GM23338 (cell line): ENCODE measurements at places on chromosomes 4 and X.

DNA sequence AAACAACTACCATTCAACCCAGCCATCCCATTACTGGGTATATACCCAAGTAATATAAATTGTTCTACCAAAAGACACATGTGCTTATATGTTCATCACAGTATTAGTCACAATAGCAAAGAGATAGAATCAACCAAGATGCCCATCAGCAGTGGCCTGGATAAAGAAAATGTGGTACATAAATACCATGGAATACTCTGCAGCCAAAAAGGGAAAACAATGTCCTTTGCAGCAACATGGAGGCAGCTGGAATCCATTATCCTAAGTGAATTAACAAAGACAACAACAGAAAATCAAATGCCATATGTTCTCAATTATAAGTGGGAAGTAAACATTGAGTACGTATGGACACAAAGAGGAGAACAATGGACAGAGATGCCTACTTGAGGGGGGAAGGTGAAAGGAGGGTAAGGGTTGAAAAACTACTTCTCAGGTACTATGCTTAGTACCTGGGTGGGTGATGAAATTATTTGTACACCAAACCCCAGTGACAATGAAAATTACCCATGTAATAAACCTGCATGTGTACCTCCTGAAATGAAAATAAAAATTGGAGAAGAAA lies 632.1 kb upstream of the AADAT start:
- no peak for DNase-seq

GRCh38 chr4:41148292-41148691 lies 66.0 kb downstream of the APBB2 start:
- no peak for DNase-seq

- no peak for DNase-seq
Observed at GRCh38 chr4:8115916-8116315, 42.7 kb downstream of the ABLIM2 start.

DNA sequence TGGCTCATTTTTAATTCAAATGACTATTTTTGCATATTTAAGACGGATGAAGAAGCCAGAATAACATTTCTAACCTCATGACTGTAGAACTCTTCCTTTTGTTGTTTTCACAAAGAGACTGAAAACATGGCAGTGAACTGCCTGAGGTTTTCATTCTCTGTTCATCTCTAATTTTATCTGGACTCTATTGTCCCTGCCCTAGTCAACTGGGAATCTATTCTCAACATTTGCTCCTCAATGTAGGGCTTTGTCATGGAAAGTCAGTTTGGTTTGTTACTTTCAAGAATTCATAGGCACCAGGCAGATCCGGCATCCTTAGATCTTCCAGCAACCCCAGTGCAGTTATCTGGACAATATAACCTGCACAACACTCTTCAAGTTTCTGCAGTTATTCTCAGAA lies 277.0 kb downstream of the RAPGEF2 start:
- no peak for DNase-seq

DNA sequence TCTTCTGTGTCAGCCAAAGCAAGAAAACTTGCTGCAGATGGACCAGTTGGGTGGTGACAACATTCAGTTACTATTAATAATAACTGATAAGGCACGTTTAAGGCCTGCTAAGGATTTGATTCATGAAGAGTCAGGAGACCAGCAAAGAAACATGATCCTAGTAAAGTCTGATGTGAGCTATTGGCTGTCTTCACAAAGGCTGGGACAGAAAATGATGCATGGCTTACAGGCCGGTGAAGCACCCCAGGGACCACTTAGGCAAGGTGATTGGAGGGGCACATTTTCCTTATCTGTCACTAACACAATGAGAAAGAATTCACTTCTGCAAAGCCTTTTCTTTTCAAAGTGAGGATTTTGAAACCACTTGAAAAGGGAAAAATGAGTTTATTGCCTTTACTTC lies 65.4 kb upstream of the TRPC3 start:
- DNase-seq: no peak

GRCh38 chrX:139382529-139382928 lies 148.0 kb upstream of the F9 start:
- peak; percentile 4 for DNase-seq

DNA sequence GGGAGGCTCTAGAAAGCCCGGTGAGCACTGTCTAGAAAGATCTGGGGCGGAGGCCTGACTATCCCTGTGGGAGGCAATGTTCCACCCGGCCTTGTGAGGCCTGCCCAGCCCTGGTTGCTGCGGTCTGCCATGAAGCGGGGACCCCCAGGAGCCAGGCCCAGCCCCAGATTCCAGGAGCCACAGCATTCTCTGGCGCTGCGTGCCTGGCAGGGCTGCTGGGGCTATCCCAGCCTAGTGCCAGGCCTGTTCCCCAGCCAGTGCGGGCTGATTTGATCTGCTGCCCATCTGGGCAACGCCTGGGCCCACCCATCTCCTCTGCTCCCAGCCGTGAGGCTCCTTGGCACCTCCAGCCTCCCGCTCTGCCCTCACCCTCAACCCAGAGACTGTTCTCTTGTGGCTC lies 19.6 kb downstream of the ATP2B3 start:
- no peak for DNase-seq

DNA sequence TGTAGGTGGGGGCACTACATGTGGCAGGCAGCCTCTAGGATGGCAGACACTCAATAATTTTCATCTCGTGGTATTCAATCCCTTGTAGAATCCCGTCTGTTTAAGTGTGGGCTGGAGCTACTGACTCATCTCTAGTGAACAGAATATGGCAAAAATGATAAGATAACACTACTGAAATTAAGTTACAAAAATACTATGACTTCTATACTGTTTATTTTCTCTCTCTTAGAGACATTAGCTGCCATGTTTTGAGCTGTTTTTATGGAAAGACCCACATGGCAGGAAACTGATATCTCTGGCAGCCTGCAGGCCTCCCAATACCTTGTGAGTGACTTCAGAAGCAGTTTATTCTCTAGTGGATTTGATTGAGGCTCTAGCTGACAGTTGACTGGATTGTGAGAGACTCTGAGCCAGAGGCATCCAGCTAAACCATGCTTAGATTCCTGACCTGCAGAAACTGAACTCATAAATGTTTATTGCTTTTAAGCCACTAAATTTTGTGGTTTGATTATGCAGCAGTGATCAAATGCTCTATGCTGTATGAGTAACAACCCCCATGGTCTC lies 298.8 kb upstream of the CTSO start:
- no peak for DNase-seq

GRCh38 chr4:4761128-4761982 lies 98.1 kb upstream of the MSX1 start:
- DNase-seq: peak; percentile 87
